Activated T-helper 17 cell treated with anti-CD3 and anti-CD28 coated beads, Interleukin-2, amount 50 U/mL, for 72 hours (primary cell): ENCODE measurements at places on chromosomes 3 and 15. TPM values are rescaled to one million over a fixed set of nuclear protein-coding genes. Genes with fewer than 3 reads are reported as not detected.

DNA sequence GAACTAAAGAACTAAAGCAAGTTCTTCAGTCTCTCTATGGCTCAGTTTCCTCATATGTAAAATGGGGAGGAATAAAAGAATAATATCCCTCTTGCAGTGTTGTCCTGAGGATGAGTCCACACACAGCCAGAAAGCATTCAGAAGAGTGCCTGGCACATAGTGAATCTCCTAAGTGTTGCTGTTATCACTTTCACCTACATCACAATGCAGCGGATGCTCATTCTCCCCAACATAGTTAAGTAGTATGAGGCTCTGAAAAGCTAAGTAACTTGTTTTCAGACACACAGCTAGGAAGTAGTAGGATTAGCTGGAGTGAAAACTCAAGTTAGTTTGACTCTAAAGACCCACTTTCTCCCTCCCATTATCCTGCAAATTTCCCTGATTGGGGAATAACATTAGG is 9.1 kb upstream of the USP3 start:
- no peak for ATAC-seq

DNA sequence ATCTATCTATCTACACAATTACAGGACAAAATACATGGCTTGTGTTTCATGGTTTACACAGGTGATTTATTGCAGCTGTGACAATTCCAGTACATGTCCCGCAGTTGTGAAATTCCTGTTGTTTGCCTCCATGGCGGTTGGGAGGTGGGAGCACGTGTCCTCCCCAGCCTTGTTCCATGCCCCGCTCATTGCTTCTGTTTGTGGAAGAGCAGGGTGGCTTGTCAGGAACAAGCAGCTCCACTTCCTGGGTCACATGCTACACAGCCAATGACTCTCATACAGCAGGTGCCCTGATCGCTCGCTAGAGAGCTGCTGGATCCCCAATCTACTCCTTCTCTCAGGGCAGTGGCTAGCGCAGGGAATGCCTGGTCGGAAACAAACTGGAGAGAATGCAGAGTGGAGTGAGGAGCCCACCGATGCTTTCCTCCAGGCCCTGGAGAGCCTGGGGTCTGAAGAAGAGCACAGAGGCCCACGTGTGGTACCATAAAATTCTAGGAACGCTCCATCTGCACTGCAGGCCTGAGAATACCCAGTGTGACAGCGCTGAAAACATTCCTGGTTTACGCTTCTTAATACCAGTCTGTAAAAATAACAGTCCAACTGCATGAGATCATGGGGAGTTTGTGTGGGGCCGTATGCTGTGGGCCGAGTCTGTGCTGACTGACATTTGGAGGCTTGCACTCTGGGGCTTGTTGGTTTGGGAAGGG is 270.6 kb upstream of the RGMA start:
- no peak for ATAC-seq

GRCh38 chr15:52103217-52104207 is 9.1 kb downstream of the BCL2L10 start:
- ATAC-seq: peak; percentile 85

DNA sequence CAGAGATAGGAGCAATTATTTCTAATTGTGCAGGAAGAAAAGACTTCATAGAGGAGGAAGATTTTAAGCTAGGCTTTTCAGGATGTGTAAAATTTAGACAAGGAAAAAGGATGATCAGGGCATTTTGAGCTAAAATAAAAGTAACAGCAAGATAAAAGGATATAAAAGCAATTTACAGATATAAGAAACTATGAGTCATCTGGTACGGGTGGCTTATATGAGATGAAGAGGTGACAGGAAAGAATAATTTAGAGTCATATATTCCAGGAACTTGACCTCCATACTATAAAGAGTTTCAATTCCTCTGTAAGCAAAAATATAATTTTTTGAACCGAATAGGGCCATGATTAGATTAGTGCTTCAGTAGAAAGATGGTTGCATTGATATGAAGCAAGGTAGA is 273.7 kb downstream of the RBMS3 start:
- ATAC-seq: no peak

GRCh38 chr3:133124511-133124910 is 86.3 kb downstream of the TMEM108 start:
- ATAC-seq: no peak

DNA sequence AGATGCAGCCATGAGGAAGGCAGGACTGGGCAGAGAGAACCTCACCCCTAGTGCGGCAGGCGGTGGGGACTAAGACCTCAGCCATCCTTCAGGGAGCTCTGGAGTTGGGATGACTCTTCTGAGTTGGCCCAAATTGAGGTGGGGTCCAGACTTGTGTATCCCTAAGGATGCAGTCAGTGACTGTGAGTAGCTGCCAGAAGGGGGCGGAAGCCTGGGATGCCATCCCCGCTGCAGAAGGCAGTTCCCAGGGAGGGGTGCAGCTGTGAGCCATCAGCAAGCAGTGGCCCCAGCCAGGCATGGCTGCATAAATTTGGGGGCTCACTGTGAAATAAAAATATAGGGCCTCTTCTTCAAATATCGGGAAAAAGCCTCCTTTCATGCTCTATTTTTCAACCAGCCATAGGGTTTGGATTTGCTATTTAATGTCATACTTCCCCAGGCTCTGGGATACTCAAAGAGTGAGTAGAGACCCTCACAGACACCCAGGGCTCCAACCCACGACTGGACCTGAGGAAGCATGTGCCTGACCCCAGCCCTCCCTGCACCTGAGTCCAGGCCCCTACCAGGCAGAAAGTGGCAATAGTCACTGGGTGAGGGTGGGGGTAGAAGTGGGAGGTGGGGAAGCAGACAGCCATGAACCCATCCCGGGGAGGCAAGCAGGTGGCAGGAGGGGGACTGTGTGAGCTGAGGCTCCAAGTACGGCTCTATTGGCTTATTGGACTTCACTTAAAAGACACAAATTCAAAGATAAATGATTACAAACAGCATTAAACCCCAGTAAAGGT is 30.5 kb downstream of the GRK7 start:
- no peak for ATAC-seq

DNA sequence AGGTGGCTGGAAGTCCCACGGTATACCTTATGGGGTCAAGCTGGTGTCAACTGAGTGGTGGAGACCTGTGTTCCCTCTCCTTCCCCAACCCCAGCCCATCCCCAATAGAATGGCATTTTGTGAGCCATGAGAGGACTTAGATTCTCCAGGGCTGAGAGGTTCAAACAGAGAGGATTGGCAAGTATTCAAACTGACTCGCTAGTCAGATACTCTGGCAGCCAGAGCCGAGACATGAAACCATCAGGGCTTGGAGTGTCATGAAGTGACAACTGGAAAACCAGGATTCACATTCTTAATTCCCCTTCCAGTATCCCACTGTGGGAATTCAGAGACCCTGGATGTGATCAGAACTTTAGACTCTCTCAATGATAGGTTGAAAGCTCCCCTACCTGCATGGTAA is 159.4 kb upstream of the SNTN start:
- ATAC-seq: no peak

DNA sequence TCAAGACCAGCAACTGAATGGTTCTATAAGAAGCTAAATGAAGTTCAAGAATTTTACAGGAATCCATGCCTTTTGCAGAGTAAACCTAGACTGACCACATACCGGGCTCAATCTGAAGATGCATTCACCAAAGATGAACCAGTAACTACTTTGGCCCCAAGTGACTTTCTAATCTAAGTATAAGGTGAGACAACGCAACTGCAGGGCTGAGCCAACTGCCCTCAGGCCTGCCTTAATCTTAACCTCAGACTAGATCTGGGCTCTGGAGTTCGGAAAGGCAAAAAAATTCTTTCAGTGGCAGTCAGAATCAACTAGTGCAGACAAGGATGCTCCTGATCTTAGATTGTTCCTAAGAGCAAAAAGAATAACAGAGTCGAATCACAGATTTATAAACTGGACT is 48.3 kb downstream of the EXD1 start:
- no peak for ATAC-seq

DNA sequence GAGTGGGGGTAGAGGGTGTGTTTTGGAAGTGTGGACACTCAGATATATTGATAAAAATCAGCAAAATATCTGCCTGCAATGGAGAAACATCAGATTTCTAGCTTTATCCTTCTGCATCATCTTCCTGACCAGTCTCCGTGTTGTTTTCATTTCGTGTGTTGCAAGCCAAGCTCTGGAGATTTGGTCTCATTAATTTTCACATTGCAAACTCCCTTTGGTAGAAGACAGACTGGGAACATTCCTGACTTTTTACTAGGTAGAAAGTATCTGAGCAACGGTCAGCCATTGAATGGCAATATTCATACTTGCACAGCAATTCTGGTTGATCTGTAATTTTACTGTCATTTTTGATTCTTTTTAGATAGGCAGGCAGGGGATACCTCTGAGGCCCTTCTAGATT is 30.4 kb downstream of the FSTL1 start:
- ATAC-seq: no peak

The PIERCE2 gene
- total RNA-seq: not detected

The LRRIQ4 gene
- 0.13 TPM for total RNA-seq

The ATP13A5 gene
- not detected for total RNA-seq

The CTDSPL gene
- total RNA-seq: 1.5 TPM
